Glutamatergic neuron (in vitro differentiated cells): ENCODE measurements at places on chromosomes 11 and 22.

- DNase-seq = no peak
These were observed 90.1 kb downstream of the PDHX start for GRCh38 chr11:35006389-35007128.

DNA sequence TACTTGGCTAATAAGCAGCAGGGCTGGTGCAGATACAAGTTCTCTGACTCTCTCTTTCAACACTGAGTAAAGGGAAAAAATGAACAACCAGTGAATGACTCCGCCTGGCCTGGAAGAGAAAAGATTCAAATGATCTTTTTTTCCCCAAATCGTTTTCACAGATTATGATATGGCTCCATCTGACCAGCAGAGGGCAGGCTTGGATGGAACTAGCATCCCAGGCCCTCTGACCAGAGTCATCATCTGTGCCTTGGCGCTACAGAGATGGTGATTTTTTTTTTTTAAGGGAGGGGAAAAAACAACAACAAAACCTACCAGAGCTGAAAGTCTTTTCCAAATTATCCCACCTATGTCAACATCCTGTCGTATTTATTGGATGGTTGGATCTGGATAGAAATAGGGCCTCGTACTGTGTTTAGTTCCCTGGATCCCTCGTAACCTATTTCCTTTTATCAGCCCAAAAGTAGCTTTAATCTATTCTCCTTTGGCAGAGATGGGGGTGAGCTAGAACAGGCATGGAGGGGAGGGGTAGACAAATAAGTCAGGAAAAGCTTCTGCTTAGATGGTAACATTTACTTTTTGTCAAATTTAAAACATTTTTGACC, 69.7 kb downstream of the PRSS23 start:
- DNase-seq = peak; percentile 67

DNA sequence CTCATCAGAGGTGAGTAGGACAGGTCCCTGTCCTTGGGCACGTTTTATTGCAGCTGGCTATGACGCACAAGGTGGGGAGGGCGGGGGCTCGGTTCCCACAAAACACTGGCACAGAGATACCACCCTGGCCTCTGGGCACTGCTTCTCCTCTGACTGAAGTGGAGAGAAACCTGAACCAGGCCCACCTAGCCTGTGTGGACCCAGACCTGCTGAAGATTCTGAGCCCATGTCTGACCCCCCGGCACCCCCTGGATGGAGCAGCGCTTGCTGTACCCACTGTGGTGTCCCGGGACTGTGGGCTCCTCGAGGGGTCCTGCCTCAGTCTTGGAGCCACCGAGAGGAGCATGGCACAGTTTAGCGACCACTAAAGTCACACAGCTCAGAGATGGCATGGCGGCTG, 72.6 kb downstream of the PARVB start:
- no peak for DNase-seq

DNA sequence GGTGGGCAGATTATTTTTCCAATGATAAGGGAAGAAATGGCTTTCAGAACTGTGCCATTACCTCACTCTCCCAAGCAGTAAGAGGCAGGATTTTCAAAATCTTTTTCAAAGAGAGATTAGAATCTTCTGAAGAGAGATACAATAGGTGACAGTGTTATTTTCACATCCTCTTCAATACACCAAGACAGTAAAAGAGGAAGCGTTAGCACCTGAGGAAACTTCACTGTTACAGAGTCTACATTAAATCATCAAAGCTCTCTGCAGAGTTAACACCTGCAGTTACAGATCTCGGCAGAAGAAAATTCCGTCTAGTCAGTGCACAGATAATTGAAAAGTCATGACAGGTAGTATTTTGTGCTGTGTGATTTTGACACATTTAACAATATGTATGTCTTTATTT, 144.9 kb downstream of the PGR start:
- DNase-seq = no peak

GRCh38 chr11:134797411-134798089, 385.5 kb upstream of the B3GAT1 start:
- DNase-seq = no peak

- no peak for DNase-seq
These were observed 54.5 kb upstream of the MPEG1 start for GRCh38 chr11:59267196-59267595.

GRCh38 chr11:61092280-61092766, 10.0 kb upstream of the CD5 start:
- no peak for DNase-seq

DNA sequence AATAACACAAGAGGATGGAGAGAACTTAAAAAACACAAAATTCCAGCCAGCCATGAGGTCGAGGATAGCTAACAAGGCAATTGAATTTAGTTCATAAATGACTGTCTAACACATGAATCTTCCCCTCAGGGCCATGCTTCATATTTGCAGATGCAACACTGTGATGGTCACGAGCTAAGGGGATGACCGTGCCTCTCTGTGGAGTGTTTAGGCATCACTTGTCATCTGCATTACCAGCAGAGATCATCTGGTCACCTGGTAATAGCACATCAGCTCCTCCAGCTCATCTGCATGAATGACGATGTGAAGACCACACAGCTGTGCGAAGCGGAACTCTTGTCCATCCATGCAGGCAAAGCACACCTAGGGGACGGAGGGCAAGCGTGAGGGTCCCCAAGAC, 20.9 kb upstream of the SLC25A1 start:
- DNase-seq = no peak

- no peak for DNase-seq
These were observed 114.0 kb downstream of the ABTB2 start for GRCh38 chr11:34243600-34244464.

DNA sequence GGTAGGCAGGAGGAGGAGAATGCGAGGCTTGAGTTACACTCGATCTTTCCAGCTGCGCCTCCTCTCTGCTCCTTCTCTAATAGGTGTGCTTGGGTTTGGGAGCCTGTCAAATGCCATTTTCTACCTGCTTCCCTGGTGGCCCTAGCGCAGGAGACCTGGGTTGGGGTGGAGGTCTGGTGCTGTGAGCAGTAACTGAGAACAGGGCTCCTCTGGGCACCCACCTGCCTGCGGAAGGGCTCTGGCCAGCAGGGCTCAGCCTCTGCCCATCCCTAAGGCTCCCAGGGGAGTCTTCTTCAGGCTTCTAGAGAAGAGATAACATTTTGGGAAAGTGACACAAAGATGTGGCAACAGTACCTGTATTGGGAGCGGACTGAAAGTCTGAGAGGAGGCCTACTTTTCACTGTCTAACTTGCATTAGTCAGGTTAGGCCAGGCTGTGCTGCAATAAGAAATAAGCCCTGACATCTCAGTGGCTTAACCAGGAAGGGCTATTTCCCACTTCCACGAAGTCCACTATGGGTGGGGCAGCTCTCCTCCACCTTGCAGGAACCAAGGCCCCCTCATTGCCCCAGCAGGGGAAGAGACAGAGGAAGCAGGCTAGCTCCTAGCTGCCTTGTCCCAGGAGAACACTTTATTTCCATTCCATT, 7.7 kb upstream of the LTO1 start:
- DNase-seq = no peak

GRCh38 chr11:75159151-75159953, 8.4 kb downstream of the SLCO2B1 start:
- no peak for DNase-seq

DNA sequence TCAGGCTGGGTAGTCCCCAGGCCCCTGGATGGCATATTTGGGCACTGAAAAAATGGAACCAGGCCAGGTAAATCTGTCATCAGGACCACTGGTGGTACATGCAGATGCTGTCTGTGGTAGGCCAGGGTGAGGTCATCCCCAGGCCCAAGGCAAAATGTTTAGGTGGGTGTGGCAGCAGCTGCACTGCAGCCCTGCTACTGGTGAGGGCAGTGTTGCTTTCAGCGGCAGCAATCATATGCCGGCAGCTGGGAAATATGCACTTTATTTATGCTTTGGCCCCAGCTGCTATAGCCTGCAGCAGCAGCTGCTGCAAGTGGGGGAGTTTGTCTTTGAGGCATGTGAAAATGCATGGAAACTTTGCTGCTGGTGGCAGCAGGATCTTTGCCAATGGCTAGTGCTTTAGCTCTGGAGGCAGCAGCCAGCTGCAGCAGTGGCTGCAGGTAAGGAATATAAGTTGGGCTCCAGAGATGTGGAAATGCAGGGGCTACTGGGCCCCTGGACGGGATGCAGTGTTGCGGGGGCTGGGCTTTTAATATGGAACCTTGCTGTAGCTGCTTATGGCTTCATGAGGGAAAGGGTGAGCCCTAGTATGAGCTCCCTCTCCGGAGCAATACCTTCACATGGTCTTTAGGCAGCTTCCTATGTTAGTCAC, 365.7 kb upstream of the CADM1 start:
- peak; percentile 74 for DNase-seq

DNA sequence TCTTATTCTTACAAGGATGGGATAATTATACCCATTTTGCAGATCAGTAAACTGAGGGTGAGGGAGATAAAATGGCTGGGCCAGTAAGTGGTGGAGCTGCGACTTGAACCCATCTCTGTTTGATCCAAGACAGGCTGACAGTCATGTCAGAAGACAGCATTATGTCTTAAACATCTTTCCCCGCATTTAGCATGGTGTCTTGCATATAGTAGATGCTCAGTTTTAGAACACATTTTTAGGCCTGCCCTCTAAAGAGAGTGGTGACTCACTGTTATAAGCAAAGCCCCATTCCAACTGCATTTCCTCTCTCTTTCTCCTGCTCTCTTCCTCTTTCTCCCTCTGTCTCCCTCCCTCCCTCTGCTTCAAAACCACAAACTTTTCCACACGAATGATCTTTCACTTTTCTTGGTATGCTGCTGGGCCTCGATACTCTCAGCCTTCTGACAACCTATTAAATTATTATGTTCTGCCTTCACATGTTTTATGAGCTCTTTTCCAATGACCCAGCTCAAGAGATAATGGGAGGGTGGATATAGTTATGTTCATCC, 25.2 kb downstream of the CWC15 start:
- DNase-seq = no peak
